Tongue (tissue), 3 donors: ENCODE measurements at places on chromosomes 7 and 10. TPM values are rescaled to one million over a fixed set of nuclear protein-coding genes. Genes with fewer than 3 reads are reported as not detected.

The CFAP46 gene
- total RNA-seq: 0.41 TPM

The AKR1D1 gene
- not detected for total RNA-seq

The OPN4 gene
- total RNA-seq: not detected

The TACR2 gene
- total RNA-seq: not detected

The PLAC9 gene
- total RNA-seq: 31.2 TPM

The CRYGN gene
- total RNA-seq: not detected

The PIP gene
- total RNA-seq: 11.3 TPM

The CDK14 gene
- 29.3 TPM for total RNA-seq

The MKX gene
- 0.51 TPM for total RNA-seq

The IL2RA gene
- total RNA-seq: not detected

The NME8 gene
- 0.10 TPM for total RNA-seq

The ASB10 gene
- total RNA-seq: 4.9 TPM

The AASS gene
- 37.1 TPM for total RNA-seq

The ZDHHC6 gene
- 29.6 TPM for total RNA-seq

The ZPBP gene
- not detected for total RNA-seq

The PTPRN2 gene
- 3.1 TPM for total RNA-seq

The RNLS gene
- total RNA-seq: 11.9 TPM

The TMEM229A gene
- not detected for total RNA-seq

The SRRT gene
- 54.8 TPM for total RNA-seq

The SPDYE16 gene
- 0.72 TPM for total RNA-seq

The AGR3 gene
- total RNA-seq: 4.9 TPM

The LLCFC1 gene
- total RNA-seq: not detected

The SPDYE5 gene
- total RNA-seq: not detected

The METTL2B gene
- 31.3 TPM for total RNA-seq

The NKX1-2 gene
- not detected for total RNA-seq

The CFAP69 gene
- total RNA-seq: 8.0 TPM

The SLC13A1 gene
- not detected for total RNA-seq

The RPEL1 gene
- total RNA-seq: not detected

The HIPK2 gene
- 14.8 TPM for total RNA-seq

The AMPH gene
- 10.7 TPM for total RNA-seq

The SSBP1 gene
- 111 TPM for total RNA-seq

The PDE6C gene
- total RNA-seq: not detected

The LBX1 gene
- total RNA-seq: 5.6 TPM

The SMKR1 gene
- not detected for total RNA-seq

The LRRC17 gene
- 38.0 TPM for total RNA-seq

The SEMA3D gene
- total RNA-seq: 18.1 TPM

The FOXI2 gene
- total RNA-seq: not detected

The WNT16 gene
- total RNA-seq: 2.8 TPM

The ANKRD61 gene
- total RNA-seq: not detected

The TAS2R38 gene
- not detected for total RNA-seq

The NPM3 gene
- total RNA-seq: 34.0 TPM
